RWPE1 (cell line): ENCODE measurements at places on chromosomes 4 and X.

DNA sequence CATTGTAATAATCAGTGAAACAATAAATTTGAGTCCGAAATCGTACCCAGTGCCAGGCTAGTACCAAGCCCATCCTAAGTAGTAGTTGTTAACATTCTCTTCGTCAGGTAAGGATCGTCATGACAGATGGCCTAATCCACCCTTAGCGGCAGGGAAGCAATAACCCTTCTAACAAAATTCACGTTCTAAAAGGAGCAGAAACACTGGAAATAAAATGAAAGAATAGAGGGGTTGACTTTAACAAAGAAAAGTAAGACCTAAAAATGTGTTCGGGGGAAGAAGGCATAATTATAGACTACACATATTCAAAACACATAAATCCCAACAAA is 142.7 kb downstream of the CPEB2 start:
- no peak for DNase-seq

DNA sequence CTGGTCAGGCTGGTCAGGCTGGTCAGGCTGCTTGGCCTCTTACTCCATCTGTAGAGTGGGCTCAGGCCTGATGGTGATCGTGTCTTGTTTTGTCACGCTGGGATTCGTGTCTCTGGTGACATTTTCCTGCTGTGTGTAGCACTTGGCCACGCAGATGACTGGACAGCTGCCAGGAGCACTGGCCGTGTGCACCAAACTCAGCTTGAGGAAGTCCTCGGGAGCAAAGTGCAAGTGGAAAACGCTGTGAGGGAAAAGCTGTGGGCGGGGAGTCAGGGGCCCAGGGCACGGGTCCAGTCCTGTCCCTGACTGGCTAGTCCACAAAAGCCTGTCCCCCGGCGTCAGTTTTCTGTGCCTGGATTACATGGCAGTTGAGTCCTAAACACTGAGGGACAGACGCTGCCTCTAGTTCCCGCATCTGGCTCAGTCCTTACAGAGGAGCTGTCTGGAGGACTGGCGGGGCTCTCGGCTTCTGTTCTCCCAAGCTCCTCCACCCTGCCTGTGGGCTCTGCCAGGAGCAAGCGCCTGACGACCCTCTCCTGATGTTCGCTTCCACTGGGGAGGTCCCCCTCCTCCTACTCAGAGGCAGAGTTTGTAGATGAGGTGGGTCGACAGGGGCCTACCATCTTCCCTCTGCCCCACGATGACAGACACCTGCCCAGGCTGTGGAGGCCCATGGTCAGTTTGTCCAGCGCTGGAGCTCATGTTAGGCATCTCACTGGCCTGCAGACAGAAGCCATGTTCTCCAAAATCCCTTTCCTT is 35.9 kb upstream of the GRPEL1 start:
- DNase-seq: peak; percentile 9

DNA sequence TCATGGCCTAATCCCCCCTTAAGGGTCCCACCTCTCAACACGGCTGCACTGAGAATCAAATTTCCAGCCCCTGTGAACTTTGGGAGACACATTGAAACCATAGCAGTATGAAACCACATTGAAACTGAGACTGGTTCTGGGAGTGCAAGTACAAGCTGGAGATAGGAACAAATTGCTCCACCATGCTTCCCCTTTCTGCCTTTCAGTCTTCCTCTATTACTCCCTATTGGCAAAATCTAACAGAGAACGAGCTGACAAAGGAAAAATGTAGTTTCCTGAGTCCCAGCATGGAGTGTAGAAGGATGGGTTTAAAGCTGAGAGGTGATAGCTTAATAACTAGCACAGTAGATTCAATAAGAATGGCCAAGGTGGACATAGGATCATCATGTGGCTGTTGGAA is 161.7 kb upstream of the RPL34 start:
- DNase-seq: no peak

- DNase-seq: no peak
Observed at GRCh38 chr4:104870495-104871233, 276.0 kb upstream of the TET2 start.

- no peak for DNase-seq
Observed at GRCh38 chr4:127015667-127016117, 617.1 kb upstream of the INTU start.

GRCh38 chr4:56307423-56307822 is 79.9 kb downstream of the AASDH start:
- DNase-seq: peak; percentile 16

DNA sequence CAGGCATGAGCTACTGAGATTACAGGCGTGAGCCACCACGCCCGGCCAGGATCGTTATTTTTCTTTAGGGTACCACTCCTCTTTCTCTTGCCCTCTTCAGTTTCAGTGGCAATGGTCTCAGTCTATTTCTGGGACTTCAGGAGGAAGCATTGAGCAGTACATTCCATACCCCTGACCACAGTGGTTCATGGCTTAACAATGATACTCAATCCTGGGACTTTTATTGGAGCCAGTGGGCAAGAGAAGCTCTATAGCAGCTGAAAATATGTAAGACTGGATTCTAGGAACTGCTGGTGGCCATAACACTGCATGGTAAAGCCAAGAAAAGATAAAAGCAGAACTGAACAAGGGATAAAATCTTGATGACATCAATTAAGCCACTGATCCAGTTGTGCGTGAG is 5.8 kb upstream of the CCNA2 start:
- no peak for DNase-seq

DNA sequence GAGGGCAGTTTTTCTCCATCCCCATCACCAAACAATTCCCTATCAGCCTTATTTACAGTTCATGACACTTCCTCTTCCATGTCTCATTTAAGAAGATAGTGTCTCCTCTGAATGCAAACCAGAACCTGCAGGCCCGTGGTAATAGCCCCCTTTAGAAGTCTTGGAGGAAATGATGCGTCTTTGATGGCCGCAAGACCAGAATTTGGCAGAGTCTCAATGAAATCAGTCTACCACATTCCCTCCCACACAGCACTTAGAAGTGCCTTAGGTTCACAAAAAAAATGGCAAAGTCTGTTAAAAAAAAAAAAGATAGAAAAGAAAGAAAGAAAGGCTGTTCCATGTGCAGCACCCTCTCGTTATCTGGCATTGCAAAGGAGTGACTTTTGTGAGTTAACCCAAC is 2.1 kb upstream of the KDR start:
- DNase-seq: no peak
